ENCODE measurements at places on chromosomes 5 and 9. TPM values are rescaled to one million over a fixed set of nuclear protein-coding genes. Genes with fewer than 3 reads are reported as not detected.

- DNase-seq: no peak
Measured at GRCh38 chr5:124936626-124936933, 190.1 kb upstream of the ZNF608 start.

GRCh38 chr5:88092358-88092757, 176.3 kb downstream of the TMEM161B start:
- peak; percentile 50 for DNase-seq

DNA sequence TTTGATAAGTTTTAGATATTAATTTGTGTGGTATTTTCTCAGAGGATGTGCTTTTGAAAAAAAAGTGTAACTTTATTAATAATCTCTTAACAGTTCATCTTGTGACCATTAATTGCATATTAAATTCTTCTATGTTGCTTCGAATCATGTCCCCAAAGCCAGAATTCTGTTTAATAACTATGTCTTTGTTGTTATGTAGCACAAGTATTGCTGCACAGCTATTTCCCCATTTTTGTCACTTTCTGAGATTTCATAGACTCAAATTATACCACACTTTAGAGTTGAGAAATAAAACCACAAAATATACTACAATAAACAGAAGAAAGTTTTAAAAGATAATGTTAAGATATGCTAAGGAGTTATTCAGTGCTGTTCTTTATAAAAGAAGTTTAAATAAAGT, 2.8 kb downstream of the MEF2C start:
- DNase-seq: no peak

GRCh38 chr9:87063871-87064270, 116.6 kb upstream of the GAS1 start:
- no peak for DNase-seq

GRCh38 chr9:78316166-78316892, 19.4 kb downstream of the PSAT1 start:
- no peak for DNase-seq

- peak; percentile 42 for DNase-seq
Measured at GRCh38 chr9:100011062-100011681, 87.6 kb downstream of the ERP44 start.

DNA sequence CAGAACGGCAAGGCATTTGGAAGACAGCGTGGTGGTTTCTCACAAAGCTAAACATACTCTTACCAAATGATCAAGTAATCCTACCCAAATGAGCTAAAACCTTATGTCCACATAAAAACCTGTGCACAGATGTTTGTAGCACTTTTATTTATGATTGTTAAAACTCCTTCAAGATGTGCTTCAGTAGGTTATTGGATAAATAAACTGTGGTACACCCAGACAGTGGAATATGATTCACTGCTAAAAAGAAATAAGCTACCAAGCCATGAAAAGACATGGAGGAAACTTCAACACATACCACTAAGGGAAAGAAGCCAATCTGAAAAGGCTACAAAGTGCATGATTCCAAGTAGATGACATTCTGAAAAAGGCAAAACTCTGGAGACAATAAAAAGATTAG, 94.2 kb downstream of the FOXD1 start:
- no peak for DNase-seq

DNA sequence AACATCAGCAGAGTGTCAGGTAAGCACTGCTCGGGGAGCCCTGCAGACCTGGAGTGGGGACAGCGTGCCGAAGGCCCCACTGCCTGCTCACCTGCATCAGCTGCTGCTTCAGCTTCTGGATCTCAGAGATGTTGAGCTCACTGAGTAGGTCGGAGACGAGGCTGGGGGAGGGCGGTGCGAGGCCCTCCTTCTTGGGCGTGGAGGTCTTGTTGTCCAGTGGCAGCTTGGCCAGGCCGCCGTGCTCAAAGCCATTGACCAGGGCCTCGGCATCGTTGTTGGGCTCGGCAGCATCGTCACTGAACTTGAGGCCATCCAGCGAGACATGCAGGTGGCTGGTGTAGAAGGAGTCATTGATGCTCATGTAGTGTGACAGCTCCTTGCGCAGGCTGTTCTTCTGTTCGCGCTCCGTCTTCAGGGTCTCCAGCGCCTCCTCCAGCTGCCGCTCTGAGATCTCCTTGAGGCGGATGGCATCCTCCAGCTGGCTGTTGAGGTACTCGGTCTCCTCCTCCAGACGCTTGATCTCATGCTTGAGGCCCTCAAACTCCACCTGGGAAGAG, 44.3 kb downstream of the BICD2 start:
- DNase-seq: no peak

DNA sequence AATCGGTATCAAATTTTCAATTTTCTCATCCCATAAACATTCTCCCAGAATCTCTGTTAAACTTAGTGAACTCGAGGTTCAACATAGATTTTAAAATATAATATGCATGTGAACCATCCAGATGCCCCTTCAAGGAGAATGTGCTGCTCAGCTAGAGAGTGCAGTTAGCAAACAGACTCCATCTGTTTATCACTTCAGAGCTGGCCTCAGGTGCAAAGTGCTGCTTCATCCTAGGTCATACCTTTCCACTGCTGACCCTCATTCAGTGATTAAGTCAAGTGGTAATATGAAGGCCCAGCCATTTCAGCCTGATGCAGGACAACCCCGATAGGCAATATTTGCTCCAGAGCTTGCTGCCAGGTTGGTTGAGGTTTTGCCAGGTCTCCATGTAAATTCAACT, 339.0 kb upstream of the POU5F2 start:
- no peak for DNase-seq

- DNase-seq: no peak
Measured at GRCh38 chr5:160492565-160492964, 70.9 kb downstream of the PTTG1 start.

DNA sequence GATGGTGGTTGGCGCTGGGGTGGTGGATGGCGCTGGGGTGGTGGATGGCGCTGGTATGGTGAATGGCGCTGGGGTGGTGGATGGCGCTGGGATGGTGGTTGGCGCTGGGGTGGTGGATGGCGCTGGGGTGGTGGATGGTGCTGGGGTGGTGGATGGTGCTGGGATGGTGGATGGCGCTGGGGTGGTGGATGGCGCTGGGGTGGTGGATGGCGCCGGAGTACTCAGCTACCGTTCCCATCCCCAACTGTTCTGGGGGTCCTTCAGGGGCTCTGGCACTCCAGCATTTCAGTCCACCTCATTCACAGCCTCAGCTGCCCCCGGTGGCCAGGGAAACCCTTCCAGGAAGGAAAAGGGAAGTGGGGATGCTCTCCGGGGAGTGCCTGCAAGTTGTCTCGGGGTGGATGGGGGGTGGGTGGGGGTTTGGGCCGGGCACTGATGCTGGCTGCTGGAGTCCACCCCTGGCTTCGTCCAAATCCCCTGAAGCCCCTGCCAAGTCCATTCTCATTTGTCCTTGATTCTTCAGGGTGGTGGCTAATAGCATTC, 147.3 kb upstream of the COL5A1 start:
- DNase-seq: no peak

DNA sequence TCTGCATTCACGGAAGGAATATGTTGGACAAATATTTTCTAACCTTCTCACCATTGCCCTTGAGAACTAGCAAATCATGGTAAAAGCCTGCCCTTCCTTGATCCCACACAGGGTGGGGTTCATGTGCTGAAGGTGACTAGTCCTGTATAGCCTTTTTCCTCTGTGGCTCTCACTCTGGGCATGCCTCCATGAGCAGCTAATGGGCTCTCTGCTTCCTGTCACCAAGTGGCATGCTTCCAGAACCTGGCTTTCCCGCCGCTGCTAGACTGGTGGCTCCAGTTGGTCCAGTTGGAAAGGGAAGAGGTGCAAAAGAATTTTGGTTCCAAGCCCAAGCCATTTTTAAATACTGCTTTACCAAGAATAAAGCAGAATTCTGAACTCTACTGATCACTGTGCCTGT, 35.5 kb downstream of the FBXO10 start:
- DNase-seq: peak; percentile 25

DNA sequence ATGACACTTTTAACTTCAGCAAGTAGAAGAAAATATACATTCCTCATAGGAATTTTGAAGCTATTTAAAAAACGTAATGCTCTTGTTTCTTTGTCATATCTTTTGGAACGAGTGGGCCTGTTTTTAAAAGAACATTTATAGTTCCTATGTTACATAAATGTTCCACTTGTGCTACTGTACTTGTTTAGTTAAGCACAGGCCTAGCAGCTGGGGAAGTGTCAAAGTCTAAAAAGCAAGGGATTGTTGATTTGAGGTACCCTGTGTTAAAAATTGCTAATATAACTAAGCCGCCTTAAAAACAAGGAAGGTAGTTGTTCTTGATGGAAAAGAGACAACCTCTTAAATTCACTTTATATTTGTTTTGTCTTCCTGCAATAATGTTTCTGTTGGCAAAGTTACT, 27.2 kb upstream of the ELL2 start:
- DNase-seq: no peak

GRCh38 chr5:173743641-173744343, 127.3 kb upstream of the BOD1 start:
- no peak for DNase-seq

- DNase-seq: no peak
Measured at GRCh38 chr5:160280384-160281095, 31.8 kb downstream of the CCNJL start.

- DNase-seq: no peak
Measured at GRCh38 chr5:124410539-124411488, 335.6 kb downstream of the ZNF608 start.

DNA sequence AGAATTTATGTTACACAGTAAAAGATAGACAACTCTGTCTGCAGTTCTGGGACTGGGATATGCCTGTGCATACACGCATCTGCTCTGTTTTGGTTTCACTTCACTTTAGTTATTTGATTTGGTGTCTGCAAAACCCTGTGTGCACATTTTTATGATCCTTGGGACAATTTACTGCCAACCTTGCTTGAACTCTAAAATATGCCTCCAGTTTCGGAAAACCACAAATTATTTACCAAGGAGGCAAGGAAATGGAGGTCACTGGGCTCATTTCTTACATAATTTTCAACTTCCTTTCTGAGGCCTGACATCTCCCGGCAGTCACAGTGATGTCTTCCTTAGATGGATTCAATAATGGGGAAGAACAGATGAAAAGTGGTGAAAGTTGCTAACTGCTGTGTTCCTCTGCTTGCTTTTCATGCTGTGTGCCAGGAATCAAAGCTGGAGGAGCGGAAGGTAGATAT, 61.2 kb upstream of the TAF11L2 start:
- DNase-seq: no peak

DNA sequence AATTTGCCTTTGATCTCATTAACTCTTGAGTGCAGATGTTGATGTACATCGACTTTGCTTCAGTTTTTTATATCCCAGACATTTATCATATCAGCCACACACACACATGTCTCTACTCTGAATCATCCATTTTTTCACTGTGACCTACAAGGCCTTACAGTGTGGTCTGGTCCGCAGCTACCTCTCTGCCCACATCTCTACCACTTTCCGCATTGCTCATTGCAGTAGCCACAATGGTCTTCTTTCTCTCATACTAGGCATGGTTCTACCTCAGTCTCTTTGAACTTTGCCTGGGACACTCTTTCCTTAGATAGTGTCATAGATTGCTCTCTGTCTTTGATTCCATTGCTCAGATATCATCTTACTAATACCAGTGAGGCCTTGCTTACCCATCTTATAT, 87.9 kb upstream of the FSD1L start:
- no peak for DNase-seq

DNA sequence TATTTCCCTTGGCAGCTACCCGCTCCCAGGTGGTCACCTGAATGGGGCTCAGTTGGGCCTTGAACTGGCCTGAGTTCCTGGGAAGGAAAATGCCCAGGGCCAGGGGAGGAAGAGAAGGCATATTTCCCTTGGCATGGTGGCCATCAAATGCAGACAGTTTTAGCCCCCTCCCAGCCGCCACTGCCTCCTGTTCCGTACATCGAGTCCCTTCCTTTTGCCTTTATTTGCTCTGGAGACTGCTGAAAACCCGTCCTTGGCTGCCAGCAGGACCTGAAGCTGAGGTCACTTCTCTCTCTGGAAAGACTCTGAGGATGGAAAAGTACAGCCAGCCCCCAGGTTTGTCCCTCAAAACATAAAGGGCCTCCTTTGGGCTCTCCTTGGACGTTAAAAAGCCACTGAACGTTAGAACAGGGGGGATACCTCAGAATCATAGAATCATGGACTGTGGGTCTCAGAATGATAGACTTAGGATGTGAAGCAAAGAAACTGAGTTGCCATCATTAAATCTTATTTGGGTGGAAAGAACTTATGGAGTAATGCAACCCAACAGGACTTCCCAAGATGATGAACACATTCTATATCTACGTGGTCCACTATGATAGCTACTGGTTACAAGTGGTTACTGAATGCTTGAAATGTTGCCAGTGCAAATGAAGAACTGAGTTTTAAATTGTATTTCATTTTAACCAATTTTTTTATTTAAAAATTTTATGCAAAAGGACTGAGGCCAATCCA, 7.1 kb downstream of the SPARC start:
- DNase-seq: no peak

- DNase-seq: no peak
Measured at GRCh38 chr9:129113645-129114304, 2.6 kb downstream of the PTPA start.

DNA sequence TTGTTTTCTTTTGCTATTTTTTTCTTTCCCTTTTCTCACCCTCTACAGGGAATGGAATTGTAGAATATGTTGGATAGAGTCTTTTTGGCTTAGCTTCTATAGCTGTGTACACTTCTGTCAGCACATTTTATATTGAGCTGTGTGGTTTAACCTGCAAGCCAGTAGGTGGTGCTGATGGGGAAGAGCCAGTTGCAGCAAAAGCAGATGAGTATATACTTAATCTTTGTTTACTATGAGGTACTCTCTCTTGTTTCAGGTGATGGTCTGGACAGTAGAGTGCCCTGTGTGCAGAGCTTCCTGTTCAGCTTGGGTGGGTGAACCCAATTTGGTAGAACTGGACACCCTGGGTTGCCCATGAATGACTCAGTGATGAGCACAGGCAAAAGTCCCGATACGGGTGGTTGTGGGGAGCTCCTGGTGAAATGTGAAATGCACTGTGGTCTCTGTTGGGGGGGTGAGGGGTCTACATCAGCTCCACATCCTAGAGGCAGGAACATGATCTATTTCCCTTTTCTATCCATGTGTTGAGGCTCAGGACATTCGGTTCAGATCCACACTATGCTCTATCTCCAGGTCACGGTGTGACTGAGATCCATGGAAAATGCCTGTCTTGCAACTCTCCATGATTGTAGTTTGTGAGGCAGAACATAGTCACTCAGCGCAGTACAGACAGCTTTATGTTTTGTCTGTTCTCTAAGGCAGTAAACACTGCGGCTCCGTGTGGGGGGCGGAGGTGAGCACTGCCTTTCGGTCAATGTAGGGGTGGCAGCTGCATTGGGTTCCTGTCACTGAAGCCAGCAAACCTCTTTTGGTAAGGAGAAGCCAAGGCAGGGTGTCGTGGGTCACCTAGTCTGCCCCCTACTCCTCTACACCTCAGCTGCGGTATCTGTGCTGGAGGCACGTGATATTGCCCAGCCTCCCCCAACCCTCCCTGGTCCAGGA, 353.2 kb downstream of the PRR16 start:
- DNase-seq: no peak

The DNAI1 gene
- total RNA-seq: 1.6 TPM

The PCSK1 gene
- total RNA-seq: not detected

The LCN6 gene
- not detected for total RNA-seq

The KIAA0825 gene
- total RNA-seq: 1.9 TPM

The SLC36A3 gene
- not detected for total RNA-seq

The COL23A1 gene
- total RNA-seq: not detected

The SGTB gene
- total RNA-seq: 9.8 TPM

The ACTL7A gene
- total RNA-seq: not detected

The PDCD1LG2 gene
- 1.4 TPM for total RNA-seq

The MSH3 gene
- 14.4 TPM for total RNA-seq

The ZNF484 gene
- total RNA-seq: 8.4 TPM

The BTNL8 gene
- total RNA-seq: not detected

The ISCA1 gene
- 21.5 TPM for total RNA-seq

The TLX3 gene
- total RNA-seq: not detected

The PNPLA7 gene
- 4.9 TPM for total RNA-seq

The SLC46A2 gene
- not detected for total RNA-seq

The SMC5 gene
- 34.4 TPM for total RNA-seq

The MELK gene
- total RNA-seq: 48.1 TPM

The GRIN1 gene
- total RNA-seq: not detected

Data from PC-9 (cell line).